ENCODE measurements at places on chromosomes 2 and 18. TPM values are rescaled to one million over a fixed set of nuclear protein-coding genes. Genes with fewer than 3 reads are reported as not detected.

SLC40A1 gene
- total RNA-seq: 319 TPM

FER1L5 gene
- not detected for total RNA-seq

PMAIP1 gene
- total RNA-seq: 20.9 TPM

CHRNG gene
- not detected for total RNA-seq

CXCR4 gene
- 26.8 TPM for total RNA-seq

ALLC gene
- not detected for total RNA-seq

PMS1 gene
- 14.7 TPM for total RNA-seq

TUBA3E gene
- total RNA-seq: not detected

SERPINB11 gene
- not detected for total RNA-seq

C2orf92 gene
- 2.3 TPM for total RNA-seq

MEP1B gene
- not detected for total RNA-seq

KYNU gene
- total RNA-seq: 0.26 TPM

Measured in dermis microvascular lymphatic vessel endothelial cell (primary cell).